ENCODE measurements at places on chromosomes 11 and 22.

GRCh38 chr11:124759266-124760204, 2.6 kb downstream of the ESAM start:
- H3K27ac ChIP-seq: no peak overlapping the region
- peaks cover 48% of the 10 kb centered on the region for H3K27me3 ChIP-seq
- H3K4me1 ChIP-seq: peaks cover 27% of the 10 kb centered on the region
- H3K4me3 ChIP-seq: peak overlapping the region; percentile 26

DNA sequence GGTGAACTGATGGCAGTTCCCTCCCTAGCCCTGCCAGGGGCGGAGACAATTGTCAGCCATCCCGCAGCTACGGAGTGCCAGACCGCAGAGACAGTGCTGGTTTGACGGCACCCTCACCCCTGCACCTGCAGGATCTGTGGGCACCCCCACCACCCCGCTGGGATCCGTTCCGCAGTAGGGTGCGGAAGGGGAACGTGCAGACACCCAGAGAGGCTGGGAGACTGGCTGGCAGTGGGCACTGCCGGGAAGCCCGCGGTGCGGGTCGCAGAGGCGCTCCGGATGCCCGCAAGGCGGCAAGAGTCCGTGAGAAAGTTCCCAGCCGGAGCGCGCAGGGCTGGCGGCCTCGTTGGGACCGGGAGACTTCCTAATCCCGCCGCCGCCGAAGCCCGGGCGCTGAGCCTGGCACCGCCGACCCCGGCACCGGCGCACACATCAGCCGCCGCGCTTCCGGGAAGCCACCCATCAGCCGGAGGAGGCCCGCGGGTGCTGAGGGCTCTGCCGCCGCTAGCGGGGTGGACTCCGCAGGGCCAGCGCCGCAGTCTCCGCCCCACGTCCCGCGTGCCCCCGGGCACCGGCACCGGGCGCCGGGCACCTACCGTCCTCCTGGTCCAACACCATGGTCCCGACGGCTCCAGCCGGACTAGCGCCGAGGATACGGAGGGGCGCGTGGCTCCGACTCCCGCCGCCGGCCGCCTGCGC, 4.3 kb upstream of the LMO1 start:
- no peak overlapping the region for H3K27ac ChIP-seq
- H3K36me3 ChIP-seq: no peaks in the 10 kb centered on the region
- H3K4me1 ChIP-seq: peaks cover 9% of the 10 kb centered on the region
- DNase-seq: peak; percentile 21
- peak overlapping the region; percentile 29 for H3K4me3 ChIP-seq

GRCh38 chr22:29912605-29913398, 29.8 kb downstream of the MTMR3 start:
- no peaks in the 10 kb centered on the region for H3K27me3 ChIP-seq
- H3K27ac ChIP-seq: no peak overlapping the region
- peaks cover 61% of the 10 kb centered on the region for H3K4me1 ChIP-seq
- no peaks in the 10 kb centered on the region for H3K36me3 ChIP-seq

DNA sequence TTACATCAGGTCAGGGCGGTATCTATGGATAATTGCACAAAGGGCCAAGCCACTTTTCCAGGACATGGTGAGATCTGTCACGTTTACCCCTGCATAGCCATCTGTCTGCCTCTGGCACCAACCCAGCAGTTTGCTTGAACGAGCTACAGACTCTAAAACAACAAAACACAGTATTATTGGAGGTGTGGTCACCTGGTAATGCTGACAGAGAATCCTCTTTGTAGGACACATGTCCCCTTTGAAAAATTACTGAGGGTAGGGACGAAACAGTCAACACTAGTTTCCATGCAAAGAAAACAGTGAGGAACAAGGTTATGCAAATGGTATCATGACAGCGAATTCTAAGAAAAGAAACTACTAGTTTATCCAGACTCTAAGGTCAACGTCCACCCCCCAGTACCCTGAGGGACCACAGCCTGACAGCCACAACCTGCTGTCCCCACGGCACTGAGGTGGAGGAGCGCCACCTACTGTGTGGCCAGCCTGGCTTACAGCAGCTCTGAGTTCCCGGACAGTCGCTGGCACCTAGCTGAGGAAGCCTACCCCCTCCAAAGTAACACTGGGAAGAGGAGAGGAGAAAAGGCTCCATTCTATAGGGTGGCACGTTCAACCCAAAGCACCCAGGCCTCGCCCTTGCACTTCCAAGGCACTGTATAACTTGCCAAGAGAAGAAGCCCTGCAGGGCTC, 117.4 kb upstream of the BID start:
- no peak for DNase-seq
- no peak overlapping the region for H3K4me3 ChIP-seq
- H3K27me3 ChIP-seq: no peaks in the 10 kb centered on the region
- no peak overlapping the region for H3K27ac ChIP-seq

GRCh38 chr11:11806074-11806473, 35.7 kb upstream of the USP47 start:
- no peak for DNase-seq
- peaks cover 6% of the 10 kb centered on the region for H3K27me3 ChIP-seq
- H3K4me3 ChIP-seq: no peak overlapping the region
- no peaks in the 10 kb centered on the region for H3K4me1 ChIP-seq
- no peaks in the 10 kb centered on the region for H3K36me3 ChIP-seq

DNA sequence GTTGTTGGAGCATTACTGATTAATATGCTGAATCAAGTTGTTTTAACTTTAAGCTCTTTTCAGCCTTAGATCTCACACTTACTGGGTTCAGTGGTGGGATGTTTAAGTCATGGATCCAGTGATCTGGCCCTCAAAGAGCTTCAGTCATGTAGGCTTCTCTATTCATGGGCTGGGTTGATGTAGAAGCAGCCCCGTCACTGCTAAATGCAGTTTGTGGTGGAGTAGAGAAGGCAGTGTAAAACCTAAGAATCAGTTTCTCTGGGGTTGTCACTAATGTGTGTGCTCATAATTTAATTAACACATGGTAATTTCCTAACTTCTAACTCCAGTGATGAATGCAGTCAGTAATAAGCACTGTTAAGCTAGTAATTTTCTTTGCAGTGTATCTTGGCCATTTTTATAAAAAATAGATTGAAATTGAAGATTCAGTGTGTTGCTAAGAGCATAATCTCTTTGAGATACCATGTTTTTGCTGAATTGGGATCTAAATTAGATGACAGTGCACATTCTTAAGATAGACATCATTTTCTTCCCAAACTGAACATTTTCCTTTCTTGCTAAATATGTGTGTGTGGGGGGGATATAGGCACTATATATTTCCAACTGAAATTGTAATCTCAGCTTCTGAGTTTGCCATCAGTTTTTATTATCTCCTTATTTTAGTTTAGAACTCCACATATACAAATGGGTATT, 9.0 kb downstream of the SPCS2 start:
- no peak overlapping the region for H3K27ac ChIP-seq
- H3K36me3 ChIP-seq: peaks cover 28% of the 10 kb centered on the region
- DNase-seq: no peak
- H3K4me3 ChIP-seq: no peak overlapping the region

DNA sequence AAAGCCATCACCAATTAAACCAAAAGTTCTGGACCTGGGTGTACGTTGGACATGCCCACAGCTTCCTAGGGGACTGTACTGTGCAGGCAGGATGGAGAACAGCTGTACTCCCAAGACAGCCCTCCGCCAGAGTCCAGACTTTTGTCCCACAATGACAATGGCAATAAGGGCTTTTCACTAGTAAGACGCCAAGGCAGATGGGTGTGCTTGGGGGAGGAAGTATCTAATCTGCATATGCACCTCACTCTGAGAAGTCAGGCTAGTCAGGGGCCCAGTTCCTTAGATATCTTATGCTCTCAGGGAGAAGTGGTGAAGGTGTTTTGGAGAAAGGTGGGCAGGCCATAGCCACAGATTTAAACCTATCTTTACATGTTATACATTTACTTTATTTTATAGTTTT, 85.1 kb upstream of the USP47 start:
- H3K27me3 ChIP-seq: peaks cover 12% of the 10 kb centered on the region
- H3K36me3 ChIP-seq: no peaks in the 10 kb centered on the region
- H3K4me1 ChIP-seq: no peaks in the 10 kb centered on the region
- no peak overlapping the region for H3K27ac ChIP-seq
- no peak overlapping the region for H3K4me3 ChIP-seq
- no peak for DNase-seq

DNA sequence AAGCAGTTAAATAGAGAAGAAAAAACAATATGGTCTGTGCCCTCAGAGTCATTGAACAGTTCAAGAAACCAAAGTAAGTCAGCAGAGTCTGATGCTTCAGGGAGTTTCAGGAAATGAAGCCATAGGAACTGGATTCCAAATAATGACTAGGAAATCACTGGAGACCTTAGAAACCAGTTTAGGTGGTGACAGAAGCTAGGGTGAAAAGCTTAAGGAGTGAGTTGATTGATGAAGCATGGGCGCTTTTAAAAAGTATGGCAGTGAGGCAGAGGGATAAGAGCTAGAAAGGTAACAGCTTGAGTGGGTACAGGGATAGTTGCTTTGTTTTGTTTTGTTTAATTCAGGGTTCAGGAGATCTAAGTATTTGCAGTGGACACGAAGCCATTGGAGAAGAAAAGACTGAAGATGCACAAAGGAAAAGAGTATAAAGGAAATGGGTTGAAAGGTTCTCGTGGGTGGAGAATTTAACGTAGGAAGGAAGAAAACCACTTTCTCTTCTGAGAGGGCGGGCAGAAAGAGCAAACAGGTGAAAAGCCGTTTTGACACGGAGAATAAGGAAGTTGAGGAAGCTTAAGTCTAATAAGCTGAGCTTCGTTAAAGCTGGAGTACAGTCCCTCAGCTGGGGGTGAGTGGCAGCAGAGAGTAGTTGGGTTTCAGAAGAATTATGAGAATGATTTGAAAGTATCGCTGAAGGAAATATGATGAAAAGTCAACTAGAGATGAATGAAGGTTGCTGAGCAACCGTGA, 14.8 kb downstream of the SGSM3 start:
- peak overlapping the region; percentile 93 for H3K27ac ChIP-seq
- H3K4me3 ChIP-seq: peak overlapping the region; percentile 72
- peaks cover 51% of the 10 kb centered on the region for H3K4me1 ChIP-seq
- DNase-seq: no peak
- H3K27me3 ChIP-seq: no peaks in the 10 kb centered on the region

GRCh38 chr11:11265994-11266606, 87.0 kb downstream of the CSNK2A3 start:
- no peak overlapping the region for H3K27ac ChIP-seq
- peaks cover 4% of the 10 kb centered on the region for H3K27me3 ChIP-seq
- H3K36me3 ChIP-seq: no peaks in the 10 kb centered on the region
- H3K4me1 ChIP-seq: peaks cover 9% of the 10 kb centered on the region
- no peak overlapping the region for H3K4me3 ChIP-seq
- DNase-seq: peak; percentile 71

DNA sequence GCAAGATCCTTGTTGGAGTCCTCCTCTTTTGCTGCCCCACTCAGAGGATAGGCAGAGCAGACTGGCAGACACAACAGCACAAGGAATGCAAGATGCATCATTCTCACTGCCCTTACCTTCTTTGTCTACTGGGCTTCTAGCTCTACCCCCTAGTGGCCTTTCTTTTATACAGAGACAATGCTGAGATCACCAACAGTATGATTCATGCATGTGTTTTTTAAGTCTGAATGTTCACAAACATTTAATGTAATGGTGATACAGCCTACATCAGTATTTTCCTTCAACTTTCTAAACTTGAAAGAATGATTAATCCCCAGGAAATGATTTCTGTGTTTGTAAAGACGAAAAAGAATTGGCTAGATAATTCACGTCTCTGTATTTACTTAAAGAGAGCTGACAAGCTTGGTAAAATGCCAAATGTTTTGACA, at the start of gene MMP10:
MMP10 (minus strand) TSS at position 138 of the 428 bp plus-strand sequence; CDS start at position 101, 37 bp downstream.
- H3K27ac ChIP-seq: no peak within 1 kb of the TSS
- no peaks in the 10 kb centered on the region for H3K4me1 ChIP-seq
- H3K36me3 ChIP-seq: no peaks in the 10 kb centered on the region
- H3K27me3 ChIP-seq: peaks cover 6% of the 10 kb centered on the region

DNA sequence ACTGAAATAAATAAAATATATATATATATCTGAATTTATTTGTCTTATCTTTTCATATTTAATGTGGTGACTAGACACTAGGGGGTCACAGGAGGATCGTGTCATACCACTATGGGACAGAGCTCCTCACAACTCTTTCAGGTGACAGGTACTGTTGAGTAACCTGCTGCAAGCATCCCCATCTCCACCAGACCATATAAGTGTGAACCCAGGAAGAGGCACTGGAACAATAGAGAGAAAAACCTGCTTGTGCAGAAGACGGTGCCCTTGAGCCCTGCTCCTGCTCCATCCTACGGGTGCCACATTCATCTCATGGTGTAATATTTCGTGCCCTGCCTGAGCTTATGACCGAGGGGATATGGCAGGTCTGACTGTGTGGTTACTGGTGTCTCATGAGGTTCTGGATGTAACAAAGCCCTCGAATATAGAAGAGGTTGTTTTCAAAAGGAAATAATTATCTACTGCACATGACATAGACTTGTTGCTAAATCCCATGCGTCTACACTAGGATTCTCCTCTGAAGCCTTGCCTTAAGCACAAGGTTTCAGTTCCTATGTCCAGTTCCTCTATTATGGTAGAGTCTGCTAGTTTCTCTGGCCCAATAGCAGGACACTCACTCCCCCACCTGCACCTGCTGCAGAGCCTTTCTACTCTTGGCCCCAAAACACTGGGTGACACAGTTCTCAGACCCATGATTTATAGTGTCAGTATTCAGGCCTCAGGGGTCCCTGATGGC, 70.4 kb downstream of the GGTLC2 start:
- no peaks in the 10 kb centered on the region for H3K27me3 ChIP-seq
- no peak overlapping the region for H3K4me3 ChIP-seq
- no peaks in the 10 kb centered on the region for H3K36me3 ChIP-seq
- H3K27ac ChIP-seq: no peak overlapping the region
- peaks cover 10% of the 10 kb centered on the region for H3K4me1 ChIP-seq

- H3K27me3 ChIP-seq: no peaks in the 10 kb centered on the region
- peak overlapping the region; percentile 30 for H3K4me3 ChIP-seq
- H3K36me3 ChIP-seq: no peaks in the 10 kb centered on the region
Measured at GRCh38 chr22:40050258-40050657, 55.5 kb downstream of the FAM83F start.

DNA sequence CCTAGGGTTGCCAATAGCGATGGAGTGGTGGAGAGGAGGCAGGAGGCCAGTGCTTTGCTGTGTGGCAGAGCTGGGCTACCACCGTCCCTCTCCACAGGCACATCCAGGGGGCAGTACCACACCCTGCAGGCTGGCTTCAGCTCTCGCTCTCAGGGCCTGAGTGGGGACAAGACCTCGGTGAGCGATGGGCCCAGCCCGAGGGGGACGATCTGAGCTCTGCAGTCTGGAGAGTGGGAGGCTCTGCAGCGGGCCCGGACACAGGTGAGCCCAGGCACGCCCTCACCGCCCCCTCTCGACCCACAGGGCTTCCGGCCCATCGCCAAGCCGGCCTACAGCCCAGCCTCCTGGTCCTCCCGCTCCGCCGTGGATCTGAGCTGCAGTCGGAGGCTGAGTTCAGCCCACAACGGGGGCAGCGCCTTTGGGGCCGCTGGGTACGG, 2.5 kb downstream of the PKP3 start:
- H3K4me3 ChIP-seq: no peak overlapping the region
- no peaks in the 10 kb centered on the region for H3K4me1 ChIP-seq
- H3K27ac ChIP-seq: no peak overlapping the region
- H3K27me3 ChIP-seq: no peaks in the 10 kb centered on the region
- no peak for DNase-seq
- H3K36me3 ChIP-seq: no peaks in the 10 kb centered on the region

DNA sequence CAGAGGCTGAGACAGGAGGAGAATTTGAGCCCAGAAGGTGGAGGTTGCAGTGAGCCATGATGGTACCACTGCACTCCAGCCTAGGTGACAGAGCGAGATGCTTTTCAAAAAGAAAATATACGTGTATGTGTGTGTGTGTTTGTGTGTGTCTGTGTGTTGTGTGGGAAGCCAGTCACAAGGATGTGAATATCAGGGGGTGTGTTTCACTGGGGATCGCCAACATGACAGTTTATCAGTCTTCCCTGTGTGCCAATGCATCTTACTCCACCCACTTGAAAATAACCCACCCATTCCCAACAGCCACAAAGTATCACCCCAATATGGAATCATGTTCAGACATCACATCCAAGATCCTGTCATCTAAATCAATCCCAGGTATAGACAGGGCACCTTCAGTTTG, 10.4 kb upstream of the APOBEC3B start:
- no peaks in the 10 kb centered on the region for H3K36me3 ChIP-seq
- DNase-seq: no peak
- no peaks in the 10 kb centered on the region for H3K4me1 ChIP-seq
- H3K27ac ChIP-seq: no peak overlapping the region

Data from activated naive CD8-positive, alpha-beta T cell treated with anti-CD3 and anti-CD28 coated beads, Interleukin-2, amount 50 U/mL, for 24 hours (primary cell).